ENCODE measurements at places on chromosomes 16 and 17. TPM values are rescaled to one million over a fixed set of nuclear protein-coding genes. Genes with fewer than 3 reads are reported as not detected.

Gene KCNJ12
- 6.7 TPM for polyA plus RNA-seq

Gene CNTNAP4
- polyA plus RNA-seq = 0.43 TPM

Gene MLST8
- polyA plus RNA-seq = 43.9 TPM

Gene CORO7
- polyA plus RNA-seq = 15.1 TPM

Gene CKLF
- polyA plus RNA-seq = 34.2 TPM

Gene PRSS22
- polyA plus RNA-seq = 7.5 TPM

Measured in right renal pelvis (tissue), 4 donors.